ENCODE measurements at places on chromosomes 16 and 17. TPM values are rescaled to one million over a fixed set of nuclear protein-coding genes. Genes with fewer than 3 reads are reported as not detected.

The PRAC1 gene
- not detected for total RNA-seq

The SLC38A8 gene
- total RNA-seq: not detected

The ELMO3 gene
- 0.58 TPM for total RNA-seq

The RNF222 gene
- not detected for total RNA-seq

Data from pericardium fibroblast (primary cell).